ENCODE measurements at places on chromosomes 13 and 19. TPM values are rescaled to one million over a fixed set of nuclear protein-coding genes. Genes with fewer than 3 reads are reported as not detected.

The ZNF382 gene
- 17.5 TPM for total RNA-seq

The ADM5 gene
- total RNA-seq = 1.7 TPM

The CEACAM7 gene
- total RNA-seq = 8.0 TPM

The FARSA gene
- 67.5 TPM for total RNA-seq

The KCNRG gene
- total RNA-seq = 0.57 TPM

The CIC gene
- 70.3 TPM for total RNA-seq

The KIRREL2 gene
- 3.3 TPM for total RNA-seq

The NPAS1 gene
- 3.6 TPM for total RNA-seq

The KIR2DL4 gene
- not detected for total RNA-seq

The SRRM5 gene
- 0.56 TPM for total RNA-seq

The ZNF135 gene
- total RNA-seq = 13.1 TPM

The FUT3 gene
- 16.3 TPM for total RNA-seq

The TSHZ3 gene
- total RNA-seq = 3.1 TPM

The THSD1 gene
- total RNA-seq = 0.64 TPM

The DNMT1 gene
- 167 TPM for total RNA-seq

- no peak for DNase-seq
- peaks cover 11% of the 10 kb centered on the region for H3K4me1 ChIP-seq
- no peaks in the 10 kb centered on the region for H3K36me3 ChIP-seq
- H3K27me3 ChIP-seq = no peaks in the 10 kb centered on the region
- H3K4me3 ChIP-seq = no peak overlapping the region
These were observed 598.6 kb downstream of the EFNB2 start for GRCh38 chr13:105936816-105937215.

GRCh38 chr13:28049880-28050875 is 50.2 kb downstream of the FLT3 start:
- H3K27me3 ChIP-seq = peaks cover 31% of the 10 kb centered on the region
- no peaks in the 10 kb centered on the region for H3K36me3 ChIP-seq
- no peaks in the 10 kb centered on the region for H3K4me1 ChIP-seq
- no peak for DNase-seq

- peak overlapping the region; percentile 86 for H3K4me3 ChIP-seq
- H3K27me3 ChIP-seq = peaks cover 31% of the 10 kb centered on the region
- peak overlapping the region; percentile 74 for H3K27ac ChIP-seq
These were observed 20.5 kb downstream of the VASP start for GRCh38 chr19:45527731-45528130.

DNA sequence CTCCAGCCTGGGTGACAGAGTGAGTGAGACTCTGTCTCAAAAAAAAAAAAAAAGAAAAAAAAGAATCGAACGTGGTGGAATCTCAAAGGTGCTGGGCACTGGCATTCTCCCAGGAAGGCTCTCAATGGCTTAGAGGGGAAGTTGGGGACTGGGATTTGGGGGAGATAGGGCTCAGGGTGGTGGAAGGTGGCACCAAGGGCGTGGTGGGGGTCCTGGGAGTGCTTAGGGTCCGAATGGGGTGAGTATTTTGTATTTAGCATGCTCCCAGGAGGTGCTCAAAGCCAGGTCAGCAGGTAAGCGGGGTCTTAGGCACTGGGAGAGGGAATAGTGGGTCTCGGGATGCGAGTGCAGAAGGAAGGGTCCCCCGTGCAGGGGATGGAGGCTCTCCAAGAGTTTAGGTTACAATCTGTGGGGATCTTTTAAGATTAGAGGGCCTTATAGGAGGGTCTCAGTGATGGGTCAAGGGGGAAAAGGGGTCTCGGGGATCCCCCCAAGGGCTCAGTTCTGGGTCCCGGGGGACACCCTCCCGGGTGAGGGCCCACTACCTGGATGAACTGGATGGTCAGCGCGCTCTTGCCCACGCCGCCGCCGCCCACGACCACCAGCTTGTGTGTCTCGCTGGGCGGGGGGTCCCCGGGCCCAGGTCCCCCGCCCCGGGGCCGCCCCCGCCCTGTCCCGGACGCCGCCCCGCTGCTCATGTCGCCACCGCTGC is 386 bp downstream of the RRAS start:
- no peaks in the 10 kb centered on the region for H3K27me3 ChIP-seq
- no peaks in the 10 kb centered on the region for H3K36me3 ChIP-seq
- H3K4me1 ChIP-seq = peaks cover 59% of the 10 kb centered on the region
- DNase-seq = no peak
- H3K27ac ChIP-seq = peak overlapping the region; percentile 100

GRCh38 chr19:5809053-5809452 is 4.2 kb downstream of the NRTN start:
- no peak overlapping the region for H3K4me3 ChIP-seq
- DNase-seq = no peak
- H3K36me3 ChIP-seq = no peaks in the 10 kb centered on the region
- H3K4me1 ChIP-seq = peaks cover 6% of the 10 kb centered on the region
- H3K27ac ChIP-seq = no peak overlapping the region

DNA sequence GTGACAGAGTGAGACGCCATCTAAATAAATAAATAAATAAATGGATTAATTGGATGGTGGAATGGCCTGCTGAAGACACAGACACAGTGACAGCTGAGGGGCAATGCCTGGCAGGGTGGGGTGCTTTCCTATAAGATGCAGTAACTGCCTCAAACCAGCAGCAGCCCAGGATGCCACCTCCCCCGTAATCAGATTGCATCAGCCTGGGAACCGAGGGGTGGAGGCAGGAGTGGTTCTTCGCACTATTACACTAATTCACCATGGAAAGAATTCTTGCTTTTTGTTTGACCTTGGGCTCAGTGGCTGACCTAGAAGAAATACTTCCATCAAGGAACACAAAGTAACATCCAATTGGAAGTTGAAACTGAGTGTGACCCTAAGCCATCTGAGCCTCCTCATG is 31.6 kb upstream of the USP12 start:
- no peak for DNase-seq
- peaks cover 6% of the 10 kb centered on the region for H3K27me3 ChIP-seq
- H3K4me1 ChIP-seq = peaks cover 4% of the 10 kb centered on the region
- H3K4me3 ChIP-seq = no peak overlapping the region
- no peaks in the 10 kb centered on the region for H3K36me3 ChIP-seq

- H3K36me3 ChIP-seq = no peaks in the 10 kb centered on the region
- H3K4me1 ChIP-seq = no peaks in the 10 kb centered on the region
- DNase-seq = no peak
- no peak overlapping the region for H3K4me3 ChIP-seq
- no peak overlapping the region for H3K27ac ChIP-seq
These were observed 150.3 kb downstream of the SLITRK5 start for GRCh38 chr13:87821512-87821911.

DNA sequence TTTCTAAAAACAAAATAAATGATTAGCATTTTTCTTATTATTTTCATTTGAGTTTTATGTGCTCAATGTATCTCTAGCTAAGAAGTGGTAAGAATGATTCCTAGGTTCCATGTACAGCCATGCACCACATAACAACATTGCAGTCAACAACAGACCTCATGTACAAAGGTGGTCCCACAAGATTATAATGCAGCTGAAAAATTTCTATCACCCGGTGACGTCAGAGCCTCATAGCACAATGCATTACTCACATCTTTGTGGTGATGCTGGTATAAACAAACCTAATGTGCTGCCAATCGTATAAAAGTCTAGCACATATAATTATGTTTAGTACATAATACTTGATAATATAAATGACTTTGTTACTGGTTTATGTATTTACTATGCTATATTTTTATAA is 120.5 kb downstream of the SLC7A1 start:
- H3K27ac ChIP-seq = no peak overlapping the region
- no peaks in the 10 kb centered on the region for H3K36me3 ChIP-seq
- DNase-seq = no peak
- H3K27me3 ChIP-seq = no peaks in the 10 kb centered on the region
- H3K4me3 ChIP-seq = no peak overlapping the region

- no peak for DNase-seq
- H3K36me3 ChIP-seq = no peaks in the 10 kb centered on the region
- H3K27ac ChIP-seq = no peak overlapping the region
- H3K27me3 ChIP-seq = peaks cover 2% of the 10 kb centered on the region
- no peak overlapping the region for H3K4me3 ChIP-seq
These were observed 328.7 kb upstream of the EDNRB start for GRCh38 chr13:78247362-78247761.

DNA sequence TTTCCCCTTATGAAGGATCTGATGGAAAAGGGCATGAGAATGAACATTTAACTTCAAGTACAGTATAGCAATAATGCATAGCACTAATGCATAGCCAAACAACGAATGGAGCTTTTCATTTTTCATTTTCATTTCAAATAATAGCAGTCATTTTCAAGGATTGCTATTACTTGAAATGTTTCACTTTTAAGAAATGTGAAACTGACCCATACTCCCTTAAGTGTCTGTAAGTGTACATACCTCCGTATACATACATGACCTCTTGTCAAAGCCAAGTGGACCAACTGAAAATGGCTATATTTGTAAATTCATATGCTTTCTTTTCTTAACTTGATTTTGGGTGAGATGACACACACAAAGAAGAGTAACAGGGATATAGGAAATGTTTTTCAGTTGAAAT is 3.8 kb downstream of the RAP2A start:
- H3K4me3 ChIP-seq = no peak overlapping the region
- H3K27me3 ChIP-seq = no peaks in the 10 kb centered on the region
- peaks cover 7% of the 10 kb centered on the region for H3K4me1 ChIP-seq

DNA sequence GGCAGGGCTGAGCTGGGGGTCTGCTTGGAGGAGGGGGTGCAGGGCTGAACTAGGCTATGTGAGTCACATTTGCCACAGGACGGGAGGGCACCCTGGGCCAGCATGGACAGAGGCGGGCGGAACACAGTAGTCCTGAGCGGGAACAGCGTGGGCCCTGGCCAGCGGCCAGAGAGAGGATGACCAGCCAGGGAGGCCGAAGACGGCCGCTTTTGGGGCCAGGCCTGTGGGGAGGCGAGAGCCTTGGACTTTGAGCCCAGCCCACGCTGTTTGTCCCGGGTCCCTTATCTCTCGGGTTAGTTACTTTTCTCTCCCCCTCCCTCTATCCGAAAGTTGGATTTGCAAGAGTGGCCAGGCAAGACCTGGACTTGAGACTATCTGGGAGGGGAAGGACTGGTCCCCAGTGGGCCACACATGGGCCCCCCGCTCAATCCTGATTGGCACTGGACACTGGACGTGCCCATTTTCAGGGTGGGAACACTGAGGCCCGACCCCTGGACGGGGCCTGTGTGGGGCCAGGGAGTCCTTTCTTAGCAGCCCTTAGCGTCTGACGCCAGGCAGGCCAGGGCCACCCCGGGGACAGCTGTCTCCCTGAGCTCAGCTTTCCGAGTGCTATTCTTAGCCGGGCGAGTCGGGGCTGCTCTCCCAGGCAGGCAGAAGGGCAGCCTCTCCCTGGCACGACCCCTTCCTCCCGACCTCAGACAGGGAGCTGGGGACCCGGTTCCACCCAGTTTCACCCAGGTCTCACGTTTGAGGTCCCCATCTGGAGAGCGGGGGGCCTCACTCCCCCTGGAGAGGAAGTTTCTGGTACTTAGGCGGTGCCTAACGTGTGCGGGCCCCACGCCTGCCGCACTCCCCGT is 833 bp downstream of the GAMT start:
- peaks cover 9% of the 10 kb centered on the region for H3K4me1 ChIP-seq
- no peaks in the 10 kb centered on the region for H3K27me3 ChIP-seq
- peak overlapping the region; percentile 73 for H3K4me3 ChIP-seq
- no peak for DNase-seq
- no peak overlapping the region for H3K27ac ChIP-seq

DNA sequence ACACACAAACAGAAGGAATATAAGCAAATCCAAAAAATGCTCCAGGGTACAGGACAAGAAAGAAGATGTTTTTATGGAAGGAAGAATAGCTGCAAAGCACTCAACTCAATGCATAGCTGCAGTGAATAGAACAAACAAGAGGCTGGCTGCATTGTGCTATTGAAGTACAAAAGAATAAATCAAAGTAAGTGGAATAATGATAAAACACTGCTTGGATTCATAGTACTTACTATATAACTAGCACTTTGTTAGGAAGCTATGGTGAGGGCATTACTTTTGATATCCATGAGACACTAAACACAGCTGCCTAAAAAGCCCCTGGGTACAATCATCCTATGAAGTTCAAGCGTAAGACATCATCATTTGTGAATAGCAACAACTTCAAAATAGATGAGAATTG is 350.1 kb downstream of the PCDH9 start:
- H3K27me3 ChIP-seq = no peaks in the 10 kb centered on the region
- no peaks in the 10 kb centered on the region for H3K36me3 ChIP-seq
- DNase-seq = no peak
- H3K27ac ChIP-seq = no peak overlapping the region

GRCh38 chr13:84255226-84255797 is 373.0 kb upstream of the SLITRK1 start:
- H3K27me3 ChIP-seq = no peaks in the 10 kb centered on the region
- H3K27ac ChIP-seq = no peak overlapping the region
- H3K4me3 ChIP-seq = no peak overlapping the region
- no peak for DNase-seq

GRCh38 chr13:95679722-95680121 is 2.8 kb downstream of the DNAJC3 start:
- H3K4me1 ChIP-seq = peaks cover 28% of the 10 kb centered on the region
- H3K36me3 ChIP-seq = peaks cover 15% of the 10 kb centered on the region
- no peaks in the 10 kb centered on the region for H3K27me3 ChIP-seq
- no peak for DNase-seq
- peak overlapping the region; percentile 54 for H3K4me3 ChIP-seq
- peak overlapping the region; percentile 30 for H3K27ac ChIP-seq

- H3K27ac ChIP-seq = no peak overlapping the region
- DNase-seq = no peak
- H3K4me3 ChIP-seq = no peak overlapping the region
- peaks cover 10% of the 10 kb centered on the region for H3K4me1 ChIP-seq
- H3K27me3 ChIP-seq = no peaks in the 10 kb centered on the region
These were observed 75.1 kb downstream of the COL4A2 start for GRCh38 chr13:110382229-110382628.

GRCh38 chr19:37313335-37313627 is 57.6 kb upstream of the ZNF527 start:
- H3K4me1 ChIP-seq = peaks cover 12% of the 10 kb centered on the region
- DNase-seq = no peak
- peak overlapping the region; percentile 87 for H3K4me3 ChIP-seq
- H3K27me3 ChIP-seq = no peaks in the 10 kb centered on the region
- peak overlapping the region; percentile 72 for H3K27ac ChIP-seq

DNA sequence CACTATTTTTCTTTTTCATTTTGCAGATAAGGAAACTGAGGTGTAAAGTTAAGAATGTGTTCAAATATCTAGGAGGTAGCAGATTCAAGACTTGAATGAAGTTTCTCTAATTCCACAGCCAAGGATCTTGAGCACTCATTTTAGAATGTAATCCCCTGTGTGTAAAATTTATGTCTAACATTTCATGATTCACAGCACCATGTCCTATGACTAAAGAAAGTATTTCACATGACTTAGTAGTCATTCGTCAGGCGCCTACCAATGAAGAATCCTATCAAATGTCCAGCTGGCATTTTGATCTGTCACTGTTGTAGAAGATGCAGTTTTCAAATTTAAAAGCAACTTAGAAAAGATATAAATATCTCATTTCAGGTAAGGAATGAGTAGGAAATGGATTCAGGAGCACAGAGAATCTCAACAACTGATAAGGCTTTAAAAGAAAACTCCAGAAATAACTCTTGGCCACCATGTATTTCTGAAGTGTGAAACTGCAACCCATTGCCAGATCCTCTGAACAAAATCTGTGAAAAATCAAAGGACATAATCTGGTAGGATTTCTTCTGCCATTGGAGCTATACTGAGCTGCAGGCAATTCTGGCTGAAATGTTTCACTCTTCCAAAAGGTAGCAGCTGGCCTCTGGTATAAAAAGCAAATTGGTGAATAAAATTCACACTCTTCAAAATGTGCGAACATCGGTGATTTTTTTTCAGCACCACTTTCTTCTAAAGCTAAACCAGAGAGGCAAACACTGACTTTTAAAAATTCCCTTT is 92.2 kb downstream of the DCLK1 start:
- no peaks in the 10 kb centered on the region for H3K27me3 ChIP-seq
- H3K4me3 ChIP-seq = no peak overlapping the region
- no peaks in the 10 kb centered on the region for H3K36me3 ChIP-seq
- no peaks in the 10 kb centered on the region for H3K4me1 ChIP-seq

All from type B pancreatic cell (in vitro differentiated cells).